ENCODE measurements at places on chromosomes 1 and 21.

DNA sequence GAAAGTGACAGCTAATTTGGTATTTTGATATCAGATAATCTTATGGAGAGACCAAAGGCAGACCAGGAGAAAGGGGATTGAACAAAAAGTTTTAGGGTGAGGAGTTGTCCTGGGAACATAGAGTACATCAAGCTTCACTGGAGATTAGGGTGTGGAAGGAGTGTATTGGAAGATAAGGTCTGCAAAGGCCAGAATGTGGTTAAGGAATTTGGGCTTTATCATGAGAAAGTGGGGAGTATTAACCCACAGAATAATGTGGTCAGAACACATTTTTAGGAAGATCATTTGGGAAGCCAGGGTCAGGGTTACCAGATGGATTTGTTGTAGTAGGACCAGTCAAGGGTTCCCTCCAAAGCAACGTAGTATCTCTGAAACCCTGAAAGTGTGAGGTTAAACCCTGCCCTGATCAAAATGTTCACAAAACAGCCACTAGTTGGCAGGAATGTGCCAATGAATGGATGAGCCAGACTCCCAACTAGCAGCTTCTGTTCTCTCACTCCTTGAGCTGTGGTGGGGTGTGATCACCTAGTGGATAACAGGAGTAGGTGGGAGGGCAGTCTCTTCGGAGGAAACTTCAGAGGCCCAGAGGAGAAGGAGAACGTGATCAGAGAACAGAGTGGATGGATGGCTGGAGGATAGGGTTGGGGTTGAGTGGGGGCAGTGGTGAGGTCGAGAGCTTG, 35.8 kb downstream of the SLC2A1 start:
- peak; percentile 74 for DNase-seq

DNA sequence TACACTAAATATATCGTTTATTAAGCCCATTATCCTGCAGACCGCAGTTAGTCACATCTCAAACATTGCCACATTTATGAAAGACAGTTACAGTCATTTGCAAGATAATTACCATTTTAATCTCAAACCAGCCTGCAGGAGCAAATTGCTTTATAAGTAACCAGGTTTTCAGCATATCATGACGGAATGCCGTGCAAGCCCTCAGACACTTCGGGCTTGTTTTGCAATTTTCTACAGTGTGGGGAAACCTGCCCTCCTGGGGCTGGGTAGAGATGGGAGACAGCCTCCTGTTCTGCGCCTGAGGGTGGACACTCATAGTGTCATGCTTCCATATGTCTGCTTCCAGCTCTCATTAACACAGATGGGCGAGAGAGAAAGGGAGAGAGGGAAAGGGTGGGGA, 563.9 kb downstream of the NPHP4 start:
- DNase-seq = no peak

DNA sequence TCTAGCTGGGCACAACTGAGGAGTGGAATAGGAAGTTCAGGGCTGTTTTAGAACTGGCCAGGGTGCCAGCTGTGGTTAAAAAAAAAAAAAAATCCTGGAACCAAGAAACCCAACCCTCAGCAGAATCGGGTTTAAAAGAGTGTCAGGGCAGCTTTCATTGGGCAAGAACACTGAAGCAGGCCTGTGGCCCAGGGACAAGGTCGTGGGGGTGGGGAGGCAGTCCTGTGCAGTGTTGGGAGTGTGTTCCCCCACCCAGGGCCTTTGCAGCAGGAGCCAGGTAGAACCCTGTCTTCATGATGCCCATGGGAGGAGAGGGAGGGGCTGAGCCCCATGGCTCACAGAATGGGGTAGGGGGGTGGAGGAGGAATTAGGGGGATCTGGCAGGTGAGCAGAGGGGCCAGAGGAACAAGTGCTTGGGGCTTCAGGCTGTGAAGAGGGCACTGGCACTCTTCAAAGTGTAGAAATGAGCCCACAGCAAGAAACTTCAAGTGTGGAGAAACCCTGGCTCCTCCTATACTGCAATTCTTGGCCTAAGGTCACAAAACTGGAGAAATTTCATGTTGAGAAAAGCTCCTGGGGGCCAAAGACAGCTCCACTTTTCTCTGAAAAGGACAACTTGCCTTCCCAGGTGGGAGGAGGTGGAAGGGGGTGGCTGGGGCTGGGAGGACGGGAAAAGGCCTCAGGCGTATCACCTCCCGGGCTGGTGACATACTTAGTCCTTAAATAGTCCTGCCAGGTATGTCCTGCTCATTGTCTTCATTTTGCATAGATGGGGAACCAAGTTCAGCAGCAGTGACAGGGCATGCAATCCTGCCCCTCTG, 39.3 kb downstream of the KIAA1614 start:
- DNase-seq = no peak

DNA sequence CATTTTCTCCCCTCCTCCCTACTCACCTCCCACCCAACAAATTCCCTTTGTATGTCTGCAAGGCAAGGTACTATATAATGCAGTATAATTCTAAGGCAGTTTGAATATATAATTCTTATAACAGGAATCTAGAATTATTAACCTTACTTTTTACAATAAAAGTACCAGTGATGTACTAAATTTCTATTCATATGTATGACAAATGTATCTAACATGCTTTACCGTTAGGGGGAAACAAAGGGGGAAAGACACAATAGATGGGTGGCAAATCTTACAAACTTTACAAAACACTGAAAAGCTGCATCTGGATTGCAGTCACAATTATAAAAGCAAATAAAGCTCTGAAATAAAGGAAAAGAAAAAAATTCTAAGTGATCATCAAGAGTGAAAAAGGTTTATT, 2.3 kb downstream of the PIK3R3 start:
- DNase-seq = no peak

DNA sequence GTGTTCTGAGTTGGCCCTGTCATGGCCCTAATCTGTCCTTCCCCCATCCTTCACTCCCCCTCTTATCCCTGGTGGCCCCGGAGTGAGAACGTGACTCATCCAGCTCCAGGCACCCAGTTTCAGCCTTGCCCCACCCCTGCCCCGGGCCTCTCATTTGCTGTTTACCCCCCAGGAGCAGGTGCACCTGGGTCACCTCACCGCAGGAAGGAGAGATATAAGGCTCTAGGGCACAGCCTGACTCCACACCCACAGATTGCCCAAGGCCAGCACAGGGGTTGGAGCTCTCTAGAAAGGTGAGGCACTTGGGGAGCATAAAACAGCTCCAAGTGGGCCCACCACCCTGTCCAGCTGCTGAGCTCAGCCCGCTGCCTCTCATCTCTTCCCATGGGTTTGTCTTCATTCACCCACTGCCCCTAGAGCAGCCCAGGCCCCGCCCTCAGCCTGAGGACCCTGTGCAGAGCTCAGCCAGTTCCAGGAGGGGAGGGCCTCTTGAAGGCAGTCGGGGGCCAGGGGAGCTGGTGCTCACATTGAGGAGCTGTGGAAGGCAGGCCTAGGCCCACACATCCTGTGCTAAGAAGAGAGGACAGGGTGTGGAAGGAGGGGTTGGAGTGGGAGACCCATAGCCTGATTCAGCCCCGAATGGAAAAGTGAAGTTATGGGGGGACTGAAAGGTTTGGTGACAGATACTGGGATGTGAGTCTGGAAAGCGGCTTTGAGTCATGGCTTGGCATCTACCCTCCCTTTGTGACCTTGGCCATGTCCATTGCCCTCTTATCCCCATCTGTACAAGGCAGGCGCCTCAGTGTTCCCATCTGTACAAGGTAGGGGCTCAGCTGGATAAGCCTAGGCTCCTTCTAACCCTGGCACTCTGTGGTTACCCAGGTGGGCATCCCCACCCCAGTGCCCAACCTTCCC, 16.1 kb upstream of the GPR37L1 start:
- DNase-seq = no peak

GRCh38 chr1:210527091-210527490, 198.4 kb downstream of the HHAT start:
- no peak for DNase-seq

GRCh38 chr1:110135246-110135645, 15.0 kb upstream of the SLC6A17 start:
- no peak for DNase-seq
